Fibroblast of skin of left quadriceps (primary cell): ENCODE measurements at places on chromosomes 4 and X.

- DNase-seq, result no peak
These were observed 231.4 kb upstream of the ANKRD50 start for GRCh38 chr4:124943938-124944337.

DNA sequence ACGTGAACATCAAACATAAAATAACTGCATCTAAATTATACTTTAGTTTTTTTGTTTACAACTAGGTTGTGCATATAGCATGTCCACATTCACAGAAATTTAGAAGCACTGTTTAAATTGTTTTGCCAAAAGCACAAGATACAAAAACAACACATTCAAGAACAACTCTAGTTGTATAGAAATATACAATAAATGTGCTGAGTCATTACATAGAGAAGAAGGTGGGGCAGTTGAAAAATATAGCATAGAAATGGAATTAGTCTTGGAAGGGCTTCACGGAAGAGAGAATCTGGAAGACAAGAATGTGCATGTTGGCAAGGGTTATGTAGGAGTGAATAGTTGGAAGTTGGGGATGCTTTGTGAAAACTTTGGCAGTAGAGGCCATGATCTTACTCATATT, 239.0 kb upstream of the GLRA2 start:
- no peak for DNase-seq

DNA sequence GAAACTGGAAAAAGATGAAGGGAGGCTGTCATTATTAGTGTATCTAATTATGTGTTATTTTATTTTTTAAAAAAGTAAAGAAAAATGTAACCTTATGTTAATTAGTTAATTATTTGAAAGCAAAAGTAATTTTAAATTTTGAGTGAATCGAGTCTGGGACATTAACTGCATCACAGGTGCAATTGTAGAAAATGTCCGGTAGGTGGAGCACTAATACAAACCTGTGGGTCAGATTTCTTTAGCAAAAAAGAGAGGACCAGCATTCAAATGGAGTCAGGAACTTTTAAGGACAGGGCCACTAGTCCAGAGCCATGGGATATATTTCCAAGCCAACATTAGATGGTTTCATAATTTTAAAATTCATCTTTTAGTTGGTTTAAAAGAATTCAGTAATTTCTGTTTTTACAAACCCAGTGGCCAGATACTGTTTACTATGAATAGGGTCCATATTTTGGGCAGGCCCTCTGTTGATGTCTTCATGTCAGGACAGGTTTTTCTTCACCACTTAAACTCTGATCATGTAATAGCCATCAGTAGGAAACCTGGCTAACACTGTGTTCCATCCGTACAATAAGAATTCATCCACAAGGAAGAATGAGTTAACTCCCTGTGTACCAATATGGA, 27.2 kb downstream of the BST1 start:
- no peak for DNase-seq

- DNase-seq, result no peak
These were observed 147.8 kb upstream of the BCOR start for GRCh38 chrX:40245488-40246071.

DNA sequence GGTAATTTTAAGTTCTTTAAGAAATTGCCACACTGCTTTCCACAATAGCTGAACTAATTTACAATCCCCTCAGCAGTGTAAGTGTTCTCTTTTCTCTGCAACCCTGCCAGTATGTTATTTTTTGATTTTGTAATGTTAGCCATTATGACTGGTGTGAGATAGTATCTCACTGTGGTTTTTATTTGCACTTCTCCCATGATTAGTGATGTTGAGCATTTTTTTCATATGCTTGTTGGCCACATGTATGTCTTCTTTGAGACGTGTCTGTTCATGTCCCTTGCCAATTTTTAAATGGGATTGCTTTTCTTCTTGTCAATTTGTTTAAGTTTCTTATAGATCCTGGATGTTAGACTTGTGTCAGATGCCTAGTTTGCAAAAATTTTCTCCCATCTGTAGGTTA, 86.1 kb downstream of the BMP3 start:
- no peak for DNase-seq

DNA sequence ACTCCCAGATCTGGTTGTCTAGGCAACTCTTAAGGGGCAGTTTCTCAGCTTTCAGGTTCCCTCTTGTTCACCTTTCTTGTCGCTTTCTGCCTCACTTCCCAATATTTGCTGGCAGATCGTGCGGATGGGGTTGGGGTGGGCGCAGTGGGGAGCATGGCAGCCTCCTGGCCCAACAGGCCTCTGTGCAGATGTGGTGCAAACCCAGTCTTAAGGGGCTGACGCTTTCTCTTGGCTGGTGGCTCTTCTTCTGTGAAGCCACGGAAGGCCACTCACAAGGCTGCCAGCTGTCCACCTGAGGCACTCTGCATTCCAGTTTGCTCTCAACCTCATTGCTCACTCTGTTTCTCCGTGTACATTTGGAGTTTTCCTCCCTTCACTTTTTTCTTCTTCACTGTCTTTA, 61.7 kb downstream of the NBDY start:
- DNase-seq, result no peak

DNA sequence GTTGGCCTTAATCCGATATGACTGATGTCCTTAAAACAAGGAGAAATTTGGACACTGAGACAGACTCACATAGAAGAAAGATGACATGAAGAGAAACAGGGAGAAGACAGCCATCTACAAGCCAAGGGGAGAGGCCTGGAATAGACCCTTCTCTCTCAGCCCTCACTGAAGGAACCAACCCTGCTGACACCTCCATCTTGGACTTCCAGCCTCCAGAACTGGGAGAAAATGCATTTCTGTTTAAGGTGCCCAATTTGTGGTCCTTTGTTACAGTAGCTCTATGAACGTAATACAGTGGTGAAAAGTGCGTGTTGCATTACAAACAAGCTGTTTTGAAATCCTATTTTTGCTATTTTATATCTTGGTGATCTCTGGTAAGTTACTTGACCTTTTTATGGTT, 343.6 kb downstream of the ARHGAP10 start:
- DNase-seq, result no peak

DNA sequence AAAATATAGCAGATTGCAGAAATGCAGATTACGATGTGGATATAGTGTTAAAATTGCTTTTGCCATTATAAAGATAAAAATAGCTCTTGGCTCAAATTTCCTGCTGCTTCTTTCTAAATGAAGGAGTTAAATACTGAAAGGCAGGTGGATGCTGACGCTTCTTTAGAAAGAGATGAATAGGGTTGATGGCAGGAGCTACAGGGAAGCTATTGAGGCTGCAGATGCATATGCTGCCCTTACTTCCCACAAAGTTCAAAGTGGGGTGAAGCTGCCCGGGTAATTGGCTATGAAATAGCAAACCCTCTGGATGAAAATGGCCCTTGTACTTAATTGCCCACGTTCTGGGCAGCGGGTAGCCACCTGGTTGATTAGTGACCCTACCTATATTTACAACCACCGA, 379.5 kb downstream of the ZIC3 start:
- DNase-seq, result no peak

GRCh38 chrX:124726881-124727280, 380.5 kb downstream of the SH2D1A start:
- no peak for DNase-seq

DNA sequence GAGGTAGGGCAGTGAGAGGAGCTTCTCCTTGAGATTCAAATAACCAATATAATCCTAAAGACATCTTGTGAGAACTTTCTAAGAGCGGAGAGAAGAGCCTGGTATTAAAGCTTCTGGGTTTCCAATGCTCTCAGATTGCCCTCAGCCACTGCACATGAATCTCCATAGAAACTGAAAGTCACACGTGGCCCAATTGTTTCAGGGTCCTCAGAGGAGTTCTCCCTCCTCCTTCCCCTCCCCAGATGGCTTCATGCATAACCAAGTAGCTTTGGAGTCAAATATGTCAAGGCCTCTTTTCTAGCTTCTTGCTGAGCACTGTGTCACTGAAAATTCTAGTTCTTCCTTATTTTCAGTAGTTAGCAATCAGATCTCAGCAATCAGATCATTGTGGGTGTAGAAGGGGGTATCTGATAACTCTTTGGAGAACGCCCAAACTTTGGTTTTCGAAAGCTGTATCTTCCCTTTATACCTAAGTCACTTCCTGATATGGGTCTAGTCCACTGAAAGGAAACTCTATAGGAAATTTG, 2.2 kb downstream of the BTK start:
- DNase-seq, result no peak

DNA sequence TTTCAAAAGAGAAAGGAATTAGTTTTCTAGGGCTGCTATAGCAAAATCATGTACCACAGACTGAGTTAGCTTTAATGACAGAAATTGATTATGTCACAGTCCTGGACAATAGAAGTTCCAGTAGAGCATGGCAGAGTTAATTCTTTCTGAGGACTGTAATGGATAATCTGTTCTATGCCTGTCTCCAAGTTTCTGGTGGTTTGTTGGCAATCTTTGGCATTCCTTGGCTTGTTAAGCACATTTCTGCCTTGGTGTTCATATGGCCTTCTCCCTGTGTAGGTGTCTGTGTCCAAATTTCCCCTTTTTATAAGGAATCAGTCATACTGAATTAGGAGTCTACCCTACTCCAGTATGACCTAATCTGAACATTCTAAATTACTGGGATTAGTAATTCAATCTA, 336.1 kb upstream of the PABPC4L start:
- no peak for DNase-seq

GRCh38 chrX:22585831-22586230, 313.1 kb downstream of the CBLL2 start:
- DNase-seq, result no peak

GRCh38 chr4:174578366-174578765, 56.1 kb upstream of the HPGD start:
- peak; percentile 27 for DNase-seq

DNA sequence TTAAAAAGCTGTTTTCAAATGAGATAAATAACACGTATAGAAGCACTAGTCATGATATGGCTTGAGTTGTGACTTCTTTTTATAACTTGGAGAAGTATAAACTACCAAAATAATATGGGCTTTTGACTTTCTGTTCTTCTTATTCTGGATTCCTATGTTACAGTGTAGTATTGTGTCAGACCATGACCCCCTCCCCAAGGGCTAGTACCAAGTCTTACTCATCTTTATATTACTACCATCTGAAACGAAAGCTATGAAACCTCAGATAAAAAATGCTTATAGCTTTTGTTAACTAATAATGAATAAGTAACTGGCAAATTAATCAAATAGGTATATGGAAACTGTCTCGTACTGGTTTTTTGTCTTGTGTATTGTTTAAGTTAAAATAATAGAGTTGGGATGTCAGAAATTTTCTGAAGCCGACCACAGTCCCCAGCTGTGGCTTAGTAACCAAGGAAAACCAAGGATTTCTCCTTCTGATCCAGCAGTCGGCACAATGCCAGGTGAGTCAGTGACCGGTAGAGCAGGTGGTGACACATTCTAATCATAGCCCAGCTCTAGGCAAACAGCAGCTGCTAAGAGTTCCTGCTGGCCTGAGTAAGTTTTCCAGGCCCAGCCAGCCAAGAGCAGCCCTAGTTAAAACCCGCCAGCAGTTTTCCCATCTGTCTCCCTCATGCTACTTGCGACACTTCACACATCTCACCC, 163.3 kb upstream of the PRDX4 start:
- DNase-seq, result peak; percentile 27

GRCh38 chrX:21963731-21964405, 23.4 kb downstream of the SMS start:
- DNase-seq, result no peak

GRCh38 chrX:24153796-24154189, 4.3 kb downstream of the ZFX start:
- DNase-seq, result no peak

GRCh38 chrX:48939524-48940228, 17.7 kb downstream of the OTUD5 start:
- DNase-seq, result no peak

DNA sequence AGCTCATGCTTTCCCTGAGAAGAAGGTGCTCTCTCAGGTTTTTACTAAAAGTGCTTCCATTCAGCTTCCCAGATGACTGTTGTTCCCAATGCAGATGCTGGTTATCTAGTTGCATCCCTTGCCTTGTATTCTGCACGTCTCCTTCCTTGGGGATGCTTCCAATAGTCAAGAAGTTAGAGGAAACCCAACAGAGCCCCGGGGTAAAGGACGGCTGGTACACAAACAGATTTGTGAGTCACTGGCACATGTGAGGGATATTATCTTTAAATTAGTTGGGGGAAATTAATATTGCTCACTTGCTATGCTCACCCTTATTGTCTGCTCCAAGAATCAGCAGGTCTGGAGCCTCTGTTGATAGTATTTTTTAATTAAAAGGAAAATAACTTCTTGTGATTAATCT, 465.2 kb upstream of the BOD1L1 start:
- DNase-seq, result no peak

DNA sequence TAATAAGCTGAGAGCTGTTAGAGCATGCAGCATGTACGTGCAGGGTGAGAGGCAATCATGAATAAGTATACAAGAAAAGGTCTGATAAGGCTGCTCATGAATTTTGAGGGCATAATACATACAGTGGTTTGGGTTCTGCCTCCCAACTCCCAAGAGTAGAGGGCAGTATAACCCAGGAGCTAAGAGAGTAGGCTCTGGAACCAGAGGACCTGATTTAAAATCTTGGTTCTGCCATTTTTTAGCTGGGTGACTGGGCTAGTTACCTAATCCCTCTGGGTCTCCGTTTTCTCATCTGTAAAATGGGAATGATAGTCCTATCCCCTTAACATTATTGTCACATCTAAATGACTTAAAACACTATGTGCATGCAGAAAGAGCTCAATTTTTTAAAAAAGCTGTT, 85.3 kb downstream of the LNX1 start:
- no peak for DNase-seq

- no peak for DNase-seq
These were observed 22.1 kb downstream of the TMEM131L start for GRCh38 chr4:153488006-153488891.

DNA sequence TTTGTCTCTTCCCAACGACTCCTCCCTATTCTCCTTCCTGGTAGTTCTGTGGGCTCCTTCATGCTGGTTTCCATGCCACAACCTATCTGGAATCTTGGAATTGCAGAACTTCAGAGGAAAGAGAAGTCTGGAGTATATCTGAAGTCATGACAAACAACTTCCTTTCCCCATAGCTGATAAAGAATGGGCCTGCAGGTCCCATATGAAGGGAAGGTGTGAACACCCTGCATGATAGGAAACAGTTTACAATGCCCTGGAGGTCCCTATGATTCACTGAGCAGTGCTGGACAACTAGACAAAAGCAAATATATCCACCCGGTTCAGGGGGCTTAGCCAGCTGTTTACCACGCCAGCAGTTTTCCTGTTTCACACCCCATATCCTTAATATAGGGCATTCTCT, 19.4 kb downstream of the FAM9C start:
- DNase-seq, result no peak

DNA sequence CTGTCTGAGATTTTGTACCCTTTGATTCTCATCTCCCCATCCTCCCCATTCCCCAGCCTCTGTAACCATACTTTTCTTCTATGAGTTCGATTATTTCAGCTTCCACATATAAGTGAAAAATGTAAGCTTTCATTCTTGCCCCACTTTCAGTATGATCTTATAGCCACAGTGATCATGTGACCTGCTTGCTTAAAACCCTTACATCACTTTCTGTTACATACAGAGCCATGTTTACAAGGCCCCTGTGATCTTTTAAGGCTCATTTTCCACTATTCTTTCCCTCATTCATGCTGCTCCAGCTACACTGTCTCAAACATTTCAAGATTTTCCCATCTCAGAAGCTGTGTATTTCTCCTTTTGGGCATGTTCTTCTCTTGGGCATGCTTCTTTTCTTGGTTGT, 147.7 kb downstream of the DCK start:
- DNase-seq, result no peak
